ENCODE measurements at places on chromosomes 2 and 18.

- no peak for DNase-seq
Measured at GRCh38 chr18:319720-320119, 51.9 kb upstream of the THOC1 start.

- DNase-seq = no peak
Measured at GRCh38 chr2:124091721-124092120, 66.6 kb downstream of the CNTNAP5 start.

GRCh38 chr2:226020176-226020575 is 620.7 kb downstream of the NYAP2 start:
- DNase-seq = no peak

DNA sequence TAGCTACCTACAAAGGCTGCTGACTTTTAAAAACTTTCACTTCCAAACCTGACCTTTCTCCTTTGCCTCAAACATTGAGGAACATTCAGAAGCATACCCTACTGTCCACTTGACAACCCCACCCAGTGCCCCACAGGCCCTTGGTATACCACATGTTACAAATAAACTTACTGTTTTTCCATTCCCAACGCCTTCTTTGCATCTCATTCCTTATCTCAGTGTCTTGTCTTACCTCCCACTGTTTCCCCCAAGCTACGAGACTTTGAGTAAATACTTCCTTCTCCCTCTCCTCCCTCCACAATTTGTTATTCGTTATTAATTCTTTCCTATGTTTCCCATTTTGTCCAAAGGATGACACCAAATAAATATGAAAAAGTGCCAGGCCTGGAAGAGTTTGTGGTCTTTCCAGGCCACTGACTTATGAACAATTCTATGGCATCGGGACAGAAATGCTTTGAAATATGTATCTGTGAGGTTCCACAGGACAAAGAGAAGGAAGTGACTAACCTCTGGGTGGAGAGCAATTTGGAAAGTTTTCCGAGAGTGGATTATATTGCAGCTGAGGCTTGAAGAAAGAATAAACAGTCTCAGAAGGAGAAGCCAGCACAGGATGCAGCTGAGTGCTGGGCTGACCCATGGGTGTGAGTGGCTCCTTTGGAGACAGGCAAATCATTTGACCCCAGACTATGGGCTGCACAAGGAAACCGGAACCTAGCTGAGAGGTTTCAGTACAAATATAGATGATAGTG is 409.0 kb downstream of the LPIN1 start:
- no peak for DNase-seq

- no peak for DNase-seq
Measured at GRCh38 chr2:6454286-6454990, 411.3 kb downstream of the CMPK2 start.

- DNase-seq = no peak
Measured at GRCh38 chr2:220432645-220433044, 805.2 kb downstream of the SLC4A3 start.

DNA sequence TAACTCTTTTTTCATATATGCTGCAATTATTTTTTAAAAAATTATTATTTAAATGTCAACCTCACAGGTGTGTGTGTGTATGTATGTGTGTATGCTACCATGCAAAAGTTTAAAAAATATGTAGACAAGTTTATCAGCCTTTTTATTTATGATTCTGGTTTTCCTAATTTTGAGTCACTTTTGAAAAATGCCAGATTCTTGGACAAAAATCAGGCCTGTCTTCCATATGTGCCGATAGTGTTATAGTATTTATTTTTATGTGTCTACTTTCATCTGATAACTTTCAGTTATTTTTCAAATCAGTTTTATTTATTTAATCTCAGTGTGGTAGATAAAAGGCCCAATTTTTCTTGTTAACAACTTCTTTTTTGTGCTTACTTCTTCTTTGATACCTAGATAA is 176.2 kb downstream of the RDH14 start:
- DNase-seq = no peak

DNA sequence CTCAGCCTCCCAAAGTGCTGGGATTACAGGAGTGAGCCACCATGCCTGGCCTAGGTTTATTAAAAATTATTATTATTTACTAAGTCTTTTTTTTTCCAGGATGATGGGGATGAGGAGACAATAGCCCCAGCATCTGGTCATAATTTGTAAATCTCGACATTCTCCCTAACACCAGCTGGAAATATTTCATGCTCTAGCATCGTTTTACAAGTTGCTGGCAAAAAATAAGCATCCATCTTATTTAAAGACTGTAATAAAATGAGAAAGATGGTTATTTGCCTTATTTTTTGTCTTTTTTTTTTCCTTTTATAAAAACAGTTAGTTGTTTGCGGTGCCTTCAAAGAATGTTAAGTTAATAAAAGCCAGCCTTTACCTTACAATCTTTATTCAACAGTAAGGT is 56.7 kb downstream of the SF3B1 start:
- no peak for DNase-seq

Measured in activated CD4-positive, alpha-beta T cell treated with anti-CD3 and anti-CD28 coated beads for 1 hour (primary cell).